ENCODE measurements at places on chromosomes 1 and 21.

- no peak for DNase-seq
These were observed 67.1 kb downstream of the MAN1C1 start for GRCh38 chr1:25683731-25684130.

GRCh38 chr1:167599957-167600581, 30.0 kb upstream of the RCSD1 start:
- no peak for DNase-seq

GRCh38 chr1:234230414-234230862, 142.8 kb upstream of the COA6 start:
- DNase-seq: no peak

DNA sequence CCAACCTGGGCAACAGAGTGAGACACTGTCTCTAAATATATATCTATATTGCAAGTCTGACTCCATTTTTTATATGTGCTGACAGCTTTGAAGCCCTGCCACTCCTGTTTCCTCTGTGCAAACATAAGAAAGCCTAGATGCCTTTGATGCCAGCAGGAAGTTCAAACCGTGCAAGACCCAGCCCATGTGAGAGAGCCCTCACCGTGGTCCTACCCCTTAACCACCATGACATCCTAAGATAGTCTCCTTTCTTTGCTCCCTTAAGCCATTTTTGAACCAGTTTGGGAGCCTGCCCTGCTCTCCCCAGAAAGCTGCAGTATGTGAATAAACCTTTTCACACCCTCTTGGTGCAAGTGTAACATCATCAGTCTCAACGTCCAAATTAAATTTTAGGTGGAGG, 3.7 kb upstream of the DIPK1A start:
- no peak for DNase-seq

DNA sequence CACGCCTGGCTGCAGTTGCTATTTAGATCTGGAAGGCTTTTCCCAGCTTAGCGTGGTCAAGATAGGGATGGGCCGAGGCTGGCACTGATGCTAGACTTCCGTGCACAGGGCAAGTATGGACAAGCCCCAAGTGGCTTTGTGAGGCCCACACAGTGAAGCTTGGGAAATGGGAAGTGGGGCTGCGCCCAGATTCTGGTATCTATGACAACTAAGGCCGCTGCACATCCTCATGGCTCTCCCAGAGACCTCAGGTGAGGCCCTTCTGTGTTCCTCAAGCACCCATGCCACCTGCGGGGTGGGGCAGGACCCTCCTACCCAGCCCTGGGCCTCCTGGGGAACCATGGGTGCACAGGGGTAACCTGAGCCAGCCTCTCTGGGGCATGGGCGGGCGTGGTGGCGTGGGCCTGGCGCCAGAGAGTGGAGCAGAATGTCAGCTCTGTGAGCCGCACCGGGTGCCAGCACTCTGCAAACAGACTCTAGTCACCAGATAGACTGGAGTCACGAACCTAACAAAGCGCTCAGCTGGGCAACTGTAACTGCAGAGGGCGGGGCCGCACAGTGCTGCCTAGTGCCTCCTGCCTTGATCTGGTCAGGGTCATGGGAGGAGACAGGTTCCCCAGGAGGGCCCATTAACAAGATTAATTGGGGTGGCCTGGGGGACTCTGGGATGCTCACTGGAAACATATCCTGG, 46.4 kb downstream of the ELF3 start:
- no peak for DNase-seq

DNA sequence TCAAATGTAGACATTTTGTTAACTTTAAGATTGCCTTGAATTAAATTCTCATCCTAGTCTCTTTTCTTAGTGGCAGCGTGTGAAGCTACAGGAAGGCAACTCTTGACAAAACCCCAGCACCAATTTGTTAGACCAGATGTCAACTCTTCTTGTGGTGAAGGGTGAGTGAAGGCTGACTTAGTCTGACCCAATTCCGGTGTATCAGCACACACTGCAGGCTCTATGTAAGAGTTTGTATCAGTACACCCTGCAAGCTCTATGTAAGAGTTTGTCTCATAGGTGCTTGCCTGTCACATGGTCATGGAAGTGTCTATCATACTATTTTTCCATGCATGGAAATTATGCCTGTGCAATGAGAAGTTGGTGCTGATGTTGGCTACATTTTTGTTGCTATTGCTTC, 16.8 kb downstream of the CR2 start:
- DNase-seq: no peak

DNA sequence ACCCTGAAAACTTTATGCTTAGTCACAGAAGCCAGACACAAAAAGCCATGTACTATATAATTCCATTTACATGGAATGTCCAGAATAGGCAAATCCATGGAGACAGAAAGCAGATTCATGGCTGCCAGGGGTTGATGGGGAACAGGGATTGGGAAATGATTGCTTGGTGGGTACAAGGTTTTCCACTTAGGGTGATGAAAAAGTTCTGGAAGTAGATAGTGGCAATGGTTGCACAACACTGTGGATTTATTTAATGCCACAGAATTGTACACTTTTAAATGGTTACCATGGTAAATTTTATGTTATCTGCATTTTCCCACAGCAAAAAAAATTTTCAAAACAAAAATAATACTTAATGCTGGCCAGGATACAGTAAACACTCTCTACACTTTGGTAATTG, 40.6 kb downstream of the ENAH start:
- DNase-seq: no peak

DNA sequence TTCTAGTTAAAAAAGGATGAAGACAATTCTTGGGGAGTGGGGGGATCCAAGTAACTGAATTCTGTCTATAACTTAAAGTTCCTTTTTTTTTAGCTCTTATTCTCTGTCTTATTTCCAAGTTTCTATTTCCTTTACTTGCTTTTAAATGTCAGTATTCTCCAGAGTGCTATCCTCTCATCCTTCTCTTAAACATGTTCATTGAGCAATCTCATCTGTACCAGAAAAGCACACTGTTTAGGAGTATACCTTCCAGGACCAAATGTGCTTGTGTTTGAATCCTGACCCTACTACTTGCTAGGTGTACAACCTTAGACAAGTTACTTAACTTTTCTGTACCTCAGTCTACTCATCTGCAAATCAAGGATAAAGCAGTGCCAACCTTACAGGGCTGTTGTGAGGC, 50.1 kb downstream of the AKT3 start:
- no peak for DNase-seq

- DNase-seq: no peak
These were observed 6.9 kb upstream of the DENND1B start for GRCh38 chr1:197781968-197782721.

GRCh38 chr21:42107177-42107880, 36.2 kb downstream of the UMODL1 start:
- no peak for DNase-seq

DNA sequence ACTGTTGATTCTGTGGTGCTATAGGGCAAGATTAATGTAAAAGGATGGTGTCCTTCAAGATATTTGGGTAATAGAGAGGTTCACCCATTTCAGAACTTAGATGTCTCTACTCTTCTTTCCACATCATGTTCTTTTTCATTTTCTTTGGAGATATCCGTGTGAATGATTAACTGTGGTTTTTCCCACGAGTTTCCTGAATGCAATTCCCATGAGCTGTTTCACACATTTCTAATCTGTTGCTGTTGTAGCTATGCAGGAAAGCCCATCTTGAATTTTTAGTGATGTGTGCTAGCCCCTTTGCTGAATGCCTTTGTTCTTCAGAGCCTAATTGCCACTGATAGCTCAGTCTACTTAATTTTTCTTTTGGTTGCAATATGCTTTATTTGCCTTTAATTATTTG, 27.6 kb downstream of the SNX27 start:
- DNase-seq: no peak

All from caudate nucleus (tissue), 63 donors.